ENCODE measurements at places on chromosomes 2 and 18.

- DNase-seq: no peak
Measured at GRCh38 chr2:223363085-223363484, 239.1 kb downstream of the SCG2 start.

DNA sequence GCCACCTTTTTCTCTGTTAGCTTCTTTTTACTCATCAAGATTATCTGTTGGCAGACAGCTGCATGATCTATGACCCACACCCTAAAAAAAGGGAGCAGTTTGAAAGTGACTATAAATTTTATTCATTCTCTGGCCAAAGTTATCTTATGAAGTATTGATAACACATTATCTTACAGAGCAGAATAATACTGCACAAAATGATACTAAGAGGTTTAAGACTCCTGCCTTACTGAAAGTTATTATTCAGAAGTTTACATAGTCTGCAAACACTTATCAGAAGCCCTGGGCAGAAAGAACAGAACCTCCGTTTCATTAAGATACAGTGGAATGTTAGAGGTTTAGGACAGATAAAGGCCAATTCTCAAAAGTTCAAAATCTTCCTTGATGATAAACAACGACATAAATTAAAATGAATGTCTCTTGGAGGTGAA is 78.2 kb downstream of the ZEB2 start:
- DNase-seq: no peak

- DNase-seq: no peak
Measured at GRCh38 chr18:63105636-63106316, 213.8 kb downstream of the BCL2 start.

DNA sequence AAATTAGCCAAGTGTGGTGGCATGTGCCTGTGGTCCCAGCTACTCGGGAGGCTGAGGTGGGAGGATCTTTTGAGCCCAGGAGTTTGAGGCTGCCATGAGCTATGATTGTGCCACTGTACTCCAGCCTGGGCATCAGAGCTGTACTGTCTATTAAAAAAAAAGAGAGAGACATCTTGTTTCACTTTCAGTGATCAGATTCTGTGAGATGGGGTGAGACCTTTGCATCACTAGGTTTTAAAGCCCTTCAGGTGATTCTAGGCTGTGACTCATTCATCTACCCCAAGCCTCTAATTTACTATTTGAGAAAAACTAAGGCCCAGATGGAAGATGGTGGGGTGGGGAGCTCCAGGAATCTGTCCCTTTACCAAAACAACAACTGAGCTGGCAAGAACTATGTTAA is 7.1 kb downstream of the C2orf92 start:
- DNase-seq: no peak

GRCh38 chr2:157413326-157414035 is 30.4 kb downstream of the CYTIP start:
- no peak for DNase-seq

GRCh38 chr2:71789556-71790204 is 336.3 kb downstream of the DYSF start:
- DNase-seq: no peak

Measured in T1000 (cell line).